ENCODE measurements at places on chromosomes 5 and 9.
A peak's percentile ranks its signal among the peaks of the same experiment; 100 is the strongest.

DNA sequence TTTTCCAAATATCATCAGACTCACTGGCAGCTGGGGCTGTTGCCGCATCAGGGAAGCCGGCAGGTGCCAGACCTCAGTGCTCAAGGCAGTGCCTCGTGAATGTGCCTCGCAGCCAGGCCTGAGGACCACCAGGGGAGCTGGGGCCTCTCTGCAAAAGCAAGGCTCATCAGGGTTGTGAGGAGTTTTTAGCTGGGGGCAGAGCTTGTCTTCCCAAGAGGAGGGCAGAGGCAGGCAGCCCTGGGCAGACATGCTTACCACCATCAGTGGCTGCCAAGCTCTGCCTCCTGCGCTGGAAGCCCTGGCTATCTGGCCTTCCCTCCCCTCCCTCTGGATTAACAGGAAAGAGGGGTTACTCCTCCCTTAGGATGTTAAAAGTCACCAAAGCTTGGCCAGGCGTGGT lies 8.8 kb upstream of the TBC1D9B start:
- DNase-seq = no peak

- peak; percentile 71 for DNase-seq
These were observed 59.5 kb upstream of the TMEM215 start for GRCh38 chr9:32723789-32724325.

GRCh38 chr5:174998131-174998730 lies 273.8 kb downstream of the MSX2 start:
- DNase-seq = no peak

GRCh38 chr5:34690301-34690700 lies 34.2 kb downstream of the RAI14 start:
- no peak for DNase-seq

GRCh38 chr5:171495122-171495700 lies 75.8 kb downstream of the FGF18 start:
- peak; percentile 65 for DNase-seq

DNA sequence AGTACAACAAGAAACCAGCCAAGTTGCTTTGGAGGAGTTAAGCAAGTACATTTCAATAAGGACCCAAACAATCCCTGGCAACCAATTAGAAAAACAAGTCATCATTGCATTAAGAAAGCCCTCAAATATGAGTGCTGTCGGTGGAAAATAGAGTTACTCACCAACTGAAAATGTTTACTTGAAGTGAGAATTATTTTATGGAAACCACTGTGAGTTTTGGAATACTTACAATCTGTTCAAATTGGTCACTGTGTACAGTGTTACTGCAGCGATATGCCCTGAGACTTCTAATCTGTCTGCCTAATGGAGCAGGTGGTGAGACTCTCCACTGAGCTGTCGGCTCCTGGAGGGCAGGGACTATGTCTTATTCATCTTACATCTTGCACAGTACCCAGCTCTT lies 1073.2 kb upstream of the DMAC1 start:
- peak; percentile 40 for DNase-seq

- no peak for DNase-seq
These were observed 47.7 kb downstream of the SLC24A2 start for GRCh38 chr9:19741178-19741577.

DNA sequence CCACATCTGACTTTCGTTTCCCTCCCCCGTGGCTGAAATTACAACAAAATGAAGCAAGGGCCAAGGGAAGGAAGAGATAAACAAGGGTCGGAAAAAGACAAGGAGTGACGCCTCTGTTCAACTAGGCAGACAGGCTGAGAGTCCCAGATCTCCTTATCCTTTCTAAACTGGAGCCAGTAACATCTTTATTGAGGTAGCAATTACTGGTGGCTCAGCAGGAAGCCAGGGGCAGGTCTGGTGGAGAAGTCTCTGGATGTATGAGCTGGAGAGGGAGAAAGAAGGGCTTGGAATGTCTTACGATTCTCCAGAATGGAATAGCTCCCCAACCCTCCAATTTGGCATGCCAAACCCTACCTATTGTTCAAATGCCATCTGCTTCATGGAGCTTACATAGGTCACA lies 190.8 kb upstream of the BRINP1 start:
- no peak for DNase-seq

DNA sequence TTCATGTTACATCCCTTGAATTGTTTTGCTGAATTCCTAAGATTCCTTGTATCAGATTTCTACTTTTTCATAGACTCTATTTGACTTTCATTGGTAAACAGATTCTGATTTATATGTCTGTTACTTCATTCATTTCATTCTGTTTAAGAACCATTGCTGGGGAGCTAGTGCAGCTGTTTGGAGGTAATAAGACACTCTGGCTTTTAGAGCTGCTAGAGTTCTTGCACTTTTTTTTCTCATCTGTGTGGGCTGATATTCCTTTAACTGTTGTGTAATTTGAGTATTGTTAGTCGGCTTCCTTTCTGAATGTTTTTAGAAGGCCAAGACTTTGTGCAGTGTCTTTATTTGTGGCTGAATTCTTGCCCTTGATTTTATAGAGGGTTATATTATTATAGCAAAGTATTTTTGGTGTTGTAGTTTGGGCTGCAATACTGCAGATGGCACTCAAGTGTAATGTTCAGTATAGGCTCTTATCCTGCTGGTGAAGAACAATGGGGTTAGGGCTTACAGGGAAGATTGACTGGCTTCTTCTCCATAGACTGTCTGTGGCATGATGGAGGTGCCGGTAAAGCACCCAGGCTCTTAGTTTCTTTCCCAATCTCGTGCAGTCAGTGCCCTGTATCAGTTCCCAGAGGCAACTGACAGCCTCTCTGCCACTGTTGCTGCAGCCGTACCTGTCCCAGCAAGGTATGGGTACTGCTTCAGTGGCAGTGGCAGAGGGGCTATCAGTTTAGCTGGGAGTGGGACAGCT lies 162.2 kb downstream of the OXCT1 start:
- DNase-seq = peak; percentile 66

GRCh38 chr5:13278148-13278547 lies 666.3 kb downstream of the DNAH5 start:
- no peak for DNase-seq

- DNase-seq = no peak
These were observed 17.2 kb downstream of the OR2S2 start for GRCh38 chr9:35940458-35941407.

DNA sequence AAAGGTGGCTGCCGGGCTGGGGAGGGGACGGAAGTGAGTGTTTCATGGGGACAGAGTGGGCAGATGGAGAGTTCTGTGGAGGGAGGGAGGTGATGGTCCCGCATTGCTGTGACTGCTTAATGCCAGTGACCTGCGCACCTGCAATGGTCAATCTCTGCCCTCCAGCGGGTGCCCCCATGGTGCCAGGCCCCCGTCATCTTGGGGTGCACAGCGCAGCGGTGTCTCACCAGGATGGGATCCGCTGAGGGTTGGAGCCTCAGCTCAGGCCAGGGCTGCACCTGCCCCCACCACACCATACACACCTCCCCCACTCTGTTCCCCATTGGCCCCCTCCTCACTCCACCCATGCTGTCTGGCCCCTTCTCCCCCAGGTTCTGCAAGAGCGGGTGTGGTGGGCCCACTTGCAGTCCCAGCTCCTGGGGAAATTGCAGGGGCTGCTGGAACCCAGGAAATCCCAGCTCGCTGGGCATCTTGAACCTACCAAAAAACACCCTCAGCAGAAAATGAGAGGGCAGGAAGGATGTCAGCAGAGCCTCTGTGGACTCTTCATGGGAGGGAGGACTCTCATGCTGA lies 12.1 kb upstream of the CAMSAP1 start:
- no peak for DNase-seq

- peak; percentile 30 for DNase-seq
These were observed 77.7 kb downstream of the DNAH5 start for GRCh38 chr5:13866792-13867191.

- no peak for DNase-seq
These were observed 26.9 kb upstream of the CORO2A start for GRCh38 chr9:98219364-98219716.

- no peak for DNase-seq
These were observed 15.4 kb downstream of the CCT5 start for GRCh38 chr5:10265245-10266109.

- no peak for DNase-seq
These were observed 87.3 kb downstream of the ANKRD18B start for GRCh38 chr9:33611358-33611757.

DNA sequence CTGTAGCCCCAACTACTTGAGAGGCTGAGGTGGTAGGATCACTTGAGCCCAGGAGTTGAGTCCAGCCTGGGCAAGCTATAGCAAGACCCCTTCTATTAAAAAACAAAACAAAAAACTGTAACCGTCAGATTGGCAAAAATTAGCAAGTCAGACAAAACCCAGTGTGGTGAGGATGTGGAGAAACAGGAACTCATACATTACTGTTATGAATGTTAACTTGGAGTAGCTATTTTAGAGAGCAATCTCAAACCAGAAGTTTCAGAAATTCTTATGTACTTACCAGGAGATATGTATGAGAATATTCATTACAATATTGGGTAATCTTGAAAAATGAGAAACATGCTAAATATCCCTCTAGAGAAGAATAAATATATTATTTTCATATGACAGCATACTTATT lies 120.3 kb downstream of the INVS start:
- DNase-seq = no peak

DNA sequence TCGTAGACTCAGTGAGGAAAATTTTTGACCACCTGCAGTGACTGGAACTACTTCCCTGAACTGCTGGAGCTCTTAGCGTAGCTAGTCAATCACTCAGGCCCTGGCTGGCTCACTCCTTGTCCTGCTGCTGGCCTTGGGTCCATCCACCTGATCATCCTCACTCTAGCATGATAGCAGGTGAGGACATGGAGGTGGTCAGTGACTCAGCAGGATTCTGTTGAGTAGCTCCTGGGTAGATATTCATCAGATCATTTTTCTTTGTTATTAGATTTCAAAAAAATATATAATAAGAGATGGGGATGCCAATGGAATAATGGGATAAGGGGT lies 25.0 kb upstream of the SEMA4D start:
- no peak for DNase-seq

- DNase-seq = no peak
These were observed 26.3 kb downstream of the REEP5 start for GRCh38 chr5:112895682-112896081.
